ENCODE measurements at places on chromosomes 16 and 17.
A peak's percentile ranks its signal among the peaks of the same experiment; 100 is the strongest.

- peak overlapping the region; percentile 65 for H3K27ac ChIP-seq
- no peaks in the 10 kb centered on the region for H3K4me1 ChIP-seq
- H3K27me3 ChIP-seq: no peaks in the 10 kb centered on the region
- H3K4me3 ChIP-seq: no peak overlapping the region
These were observed 89.3 kb upstream of the CHMP6 start for GRCh38 chr17:80902197-80902962.

- no peaks in the 10 kb centered on the region for H3K4me1 ChIP-seq
- no peak overlapping the region for H3K4me3 ChIP-seq
- H3K36me3 ChIP-seq: peaks cover 14% of the 10 kb centered on the region
- no peaks in the 10 kb centered on the region for H3K27me3 ChIP-seq
- no peak for DNase-seq
These were observed 97.0 kb upstream of the TOB1 start for GRCh38 chr17:50963139-50963538.

DNA sequence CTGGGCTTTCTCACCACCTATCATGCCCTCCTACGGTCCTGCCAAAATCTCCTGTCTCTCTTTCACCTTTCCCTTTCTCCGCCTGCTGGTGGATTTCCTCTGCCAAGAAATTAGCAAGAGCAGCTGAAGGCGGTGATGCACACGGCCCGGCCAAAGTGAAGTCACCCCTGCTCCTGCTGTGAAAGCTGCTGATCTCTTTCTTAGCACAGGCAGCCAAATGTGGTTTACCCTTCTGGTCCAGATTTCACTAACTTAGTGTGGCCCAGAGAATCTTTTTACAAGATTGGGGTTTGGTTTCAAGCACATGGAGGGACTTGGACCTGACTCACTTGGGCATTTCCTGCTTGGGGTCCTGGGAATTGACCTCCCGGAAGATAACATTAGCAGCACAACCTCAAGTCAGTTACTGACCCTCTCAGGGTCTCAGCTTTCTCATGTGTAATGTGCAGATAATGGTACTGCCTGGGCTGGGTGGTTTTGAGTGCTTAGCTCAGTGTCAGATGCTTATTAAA lies 155.7 kb downstream of the SOCS1 start:
- no peak overlapping the region for H3K4me3 ChIP-seq
- peaks cover 12% of the 10 kb centered on the region for H3K4me1 ChIP-seq
- H3K27ac ChIP-seq: peak overlapping the region; percentile 61

DNA sequence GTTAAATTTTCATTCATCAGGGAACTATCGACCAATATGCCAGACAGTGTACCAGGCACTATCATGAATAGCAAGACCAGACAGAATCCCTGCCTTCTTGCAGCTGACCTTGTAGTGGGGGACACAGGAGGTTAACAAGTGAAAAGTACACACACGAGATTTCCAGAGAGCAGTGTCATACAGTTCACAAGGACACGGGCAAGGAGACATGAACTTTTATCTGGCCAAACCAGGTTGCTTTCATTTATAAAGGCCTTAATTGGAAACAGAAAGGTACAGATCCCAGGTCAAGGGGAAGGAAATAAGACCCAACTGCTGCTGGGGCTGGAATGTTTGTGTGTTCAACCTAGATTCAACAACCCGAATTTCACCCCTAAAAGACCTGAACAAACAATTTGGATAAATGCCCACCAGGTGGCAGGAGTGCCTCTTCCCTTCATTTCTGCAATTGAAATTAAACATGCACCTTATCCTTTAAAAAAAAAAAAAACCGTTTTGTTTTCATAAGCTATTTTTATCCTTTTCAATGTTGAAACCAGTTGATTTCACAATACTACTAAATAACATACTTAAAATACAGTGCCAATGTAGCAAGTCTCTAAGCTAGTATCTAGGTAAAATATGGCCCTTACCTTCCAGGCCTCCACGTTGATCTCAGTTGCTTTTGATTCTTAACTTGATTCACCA lies 65.9 kb downstream of the EMP2 start:
- H3K27ac ChIP-seq: no peak overlapping the region
- peak; percentile 38 for DNase-seq
- H3K4me3 ChIP-seq: no peak overlapping the region
- no peaks in the 10 kb centered on the region for H3K36me3 ChIP-seq
- H3K4me1 ChIP-seq: peaks cover 7% of the 10 kb centered on the region
- no peaks in the 10 kb centered on the region for H3K27me3 ChIP-seq

Measured in WTC11 (cell line).